ENCODE measurements at places on chromosomes 1 and 21.

- peak; percentile 15 for DNase-seq
These were observed 110.1 kb downstream of the GRIK1 start for GRCh38 chr21:29829564-29830275.

DNA sequence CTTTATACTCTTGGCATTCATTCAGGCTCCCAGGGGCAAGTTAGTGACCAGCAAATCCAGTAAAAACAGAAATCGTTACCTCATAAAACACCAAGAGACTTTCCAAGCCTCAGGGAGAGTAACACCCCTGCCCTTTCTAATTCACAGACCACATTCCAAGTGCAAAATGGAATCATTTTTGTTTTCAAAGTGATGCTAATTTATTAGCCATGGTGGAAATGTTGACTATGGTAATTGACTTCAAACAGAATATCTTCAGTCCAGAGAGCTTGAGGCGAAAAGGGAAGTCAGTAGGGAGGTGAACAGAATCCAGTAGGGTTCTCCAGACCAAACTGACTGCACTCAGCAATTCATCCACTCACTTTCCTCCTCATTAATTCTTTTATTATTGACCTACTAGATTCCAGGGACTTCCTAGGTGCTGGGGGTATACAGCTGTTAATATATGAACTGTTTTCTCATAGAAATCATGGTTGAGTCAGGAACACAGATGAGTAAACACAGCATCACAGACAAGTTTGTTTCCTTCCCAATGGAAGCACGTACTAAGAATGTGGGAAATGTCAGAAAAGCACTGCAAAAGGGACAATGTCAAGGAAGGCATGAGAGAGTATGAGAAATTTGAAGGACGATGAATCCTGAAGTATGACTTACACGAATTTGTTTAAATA, 388.5 kb upstream of the C1orf87 start:
- no peak for DNase-seq

GRCh38 chr1:52385376-52385775, 18.8 kb downstream of the ORC1 start:
- DNase-seq, result no peak

- DNase-seq, result no peak
These were observed 465.6 kb downstream of the SIPA1L2 start for GRCh38 chr1:232164078-232164963.

DNA sequence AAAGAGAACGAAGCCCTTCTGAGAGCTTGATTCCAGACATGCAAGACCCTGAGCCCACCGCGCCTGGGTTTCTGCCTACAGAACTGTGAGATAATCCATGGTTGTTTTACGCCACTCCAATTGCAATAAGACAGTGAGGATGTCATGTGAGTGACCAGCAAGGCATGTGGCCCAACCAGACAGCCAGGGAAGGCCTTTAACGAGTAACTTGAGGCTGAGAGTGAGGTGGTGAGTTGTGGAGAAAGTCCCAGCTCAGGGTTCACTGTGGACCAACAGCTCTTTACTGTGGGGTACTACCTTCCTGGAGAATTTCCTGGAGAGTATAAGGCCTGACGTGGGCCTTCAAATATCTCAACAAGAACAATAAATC, 153.9 kb downstream of the ETS2 start:
- no peak for DNase-seq

DNA sequence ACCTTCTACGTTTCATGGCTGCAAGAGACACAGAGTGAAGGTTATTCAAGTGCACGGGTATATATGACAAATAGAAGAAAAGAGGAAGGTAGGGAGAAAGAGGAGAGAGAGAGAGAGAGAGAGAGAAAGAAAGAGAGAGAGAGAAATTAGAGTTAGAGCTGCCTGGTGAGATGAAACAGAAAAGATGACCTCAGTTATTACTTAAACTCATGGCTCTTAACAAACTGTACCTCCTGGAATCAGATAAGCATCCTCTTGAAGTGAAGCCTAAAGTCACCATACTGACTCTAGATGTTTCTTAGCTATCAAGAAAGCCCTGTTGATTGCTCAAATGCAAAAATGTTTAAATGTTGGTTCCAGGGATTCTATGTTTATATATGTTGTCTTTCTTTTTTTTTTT, 597.7 kb upstream of the ZP4 start:
- DNase-seq, result no peak

GRCh38 chr1:216902669-216903381, 179.6 kb upstream of the ESRRG start:
- DNase-seq, result peak; percentile 56

DNA sequence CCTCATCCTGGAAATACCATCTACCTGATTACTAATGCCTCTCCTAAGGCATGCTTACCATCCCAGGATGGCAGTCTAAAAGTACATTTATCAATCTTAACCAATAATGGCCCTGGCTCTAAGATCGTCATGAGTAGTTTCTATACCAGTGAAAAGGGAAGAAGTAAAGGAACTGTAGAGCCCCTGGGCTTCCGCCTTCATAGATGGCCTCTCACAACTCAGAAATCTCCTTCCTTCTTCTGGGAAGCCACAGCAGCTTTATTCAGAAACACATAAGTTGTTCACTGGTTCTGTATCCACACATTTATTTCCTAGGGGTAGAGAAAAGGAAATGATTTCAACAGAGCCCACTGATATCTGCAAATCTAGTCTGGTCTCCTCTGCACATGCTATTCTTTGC, 41.0 kb upstream of the CD5L start:
- no peak for DNase-seq

- no peak for DNase-seq
These were observed 375.7 kb downstream of the ST6GALNAC3 start for GRCh38 chr1:76450229-76450628.
